Stimulated activated CD8-positive, alpha-beta memory T cell treated with anti-CD3 and anti-CD28 coated beads, Interleukin-2, amount 100 ng/mL, for 1 hour (primary cell): ENCODE measurements at places on chromosomes 7 and 10.

- DNase-seq: no peak
These were observed 607 bp upstream of the SMO start for GRCh38 chr7:129187681-129188371.

DNA sequence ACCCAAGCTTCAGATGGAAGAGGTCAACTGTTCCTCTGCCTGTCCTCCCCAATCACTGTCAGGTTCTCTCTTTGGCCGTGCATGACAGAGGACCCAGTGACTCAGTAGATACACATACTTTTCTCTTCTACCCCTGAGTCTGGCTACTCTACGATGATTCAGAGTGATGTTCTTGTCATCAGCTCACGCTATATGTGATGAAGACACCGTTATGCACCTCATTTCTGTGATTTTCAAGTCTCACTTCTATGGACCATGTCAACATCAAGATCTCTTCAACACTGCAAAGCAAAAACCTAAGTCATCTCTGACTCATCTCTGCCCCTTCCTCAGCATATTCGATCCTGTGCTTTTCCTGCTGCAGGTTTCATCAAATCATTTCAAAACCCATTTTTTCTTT lies 76.6 kb upstream of the DGKI start:
- DNase-seq: no peak

DNA sequence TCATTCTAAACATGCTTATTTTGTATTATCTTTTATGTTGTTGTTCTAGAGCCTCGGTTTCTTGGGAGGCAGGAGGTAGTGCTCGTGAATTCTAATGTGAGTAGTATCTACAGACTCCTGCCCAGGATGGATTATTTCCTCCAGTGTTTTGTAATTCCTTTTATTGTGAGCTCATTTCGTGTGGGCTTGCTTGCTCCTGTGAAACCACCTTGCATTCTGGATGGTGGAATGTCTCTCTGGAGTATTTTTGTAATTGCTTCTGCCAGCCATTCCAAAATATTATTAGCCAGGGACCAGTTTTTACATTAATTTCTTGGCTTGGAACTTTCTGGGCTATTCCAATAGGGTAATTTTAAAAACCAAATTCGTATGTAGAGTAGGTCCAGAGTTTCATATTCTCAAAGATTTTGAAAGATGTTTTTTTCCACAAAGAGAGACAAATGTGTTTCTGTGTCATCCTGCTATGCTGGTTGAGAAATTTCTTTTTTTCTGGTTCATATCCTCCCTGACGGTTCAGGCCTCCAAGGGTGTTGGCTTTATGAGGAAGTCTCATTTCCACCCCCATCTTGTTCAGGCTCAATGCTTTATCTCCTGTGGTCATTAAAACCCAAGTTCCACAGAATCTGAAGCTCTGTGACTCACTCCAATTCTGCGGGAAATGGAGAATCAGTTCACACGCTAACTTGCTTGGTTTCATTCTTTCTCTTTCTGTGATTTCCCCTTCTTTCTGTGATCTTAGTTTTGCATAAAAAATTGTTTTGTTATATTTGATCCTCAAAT lies 41.7 kb upstream of the CALD1 start:
- no peak for DNase-seq

DNA sequence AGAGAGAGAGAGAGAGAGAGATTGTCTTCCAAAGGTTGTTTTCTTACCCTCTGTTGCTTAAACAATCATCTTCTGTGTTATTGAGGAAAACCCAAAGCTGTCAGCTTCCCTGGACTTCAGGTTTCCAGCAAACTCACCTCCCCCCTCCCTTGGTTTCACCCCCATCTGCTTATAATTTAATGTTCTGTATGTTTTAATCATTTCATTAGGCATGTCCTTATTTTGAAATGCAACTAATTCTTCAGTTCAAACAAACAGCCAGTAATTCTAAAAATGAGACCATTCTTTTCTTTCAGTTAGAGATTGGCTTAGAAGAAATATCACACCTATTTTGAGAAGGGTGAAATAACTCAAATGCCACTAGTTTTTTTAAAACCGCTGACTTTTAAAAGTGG lies 102.9 kb downstream of the FAM204A start:
- no peak for DNase-seq

DNA sequence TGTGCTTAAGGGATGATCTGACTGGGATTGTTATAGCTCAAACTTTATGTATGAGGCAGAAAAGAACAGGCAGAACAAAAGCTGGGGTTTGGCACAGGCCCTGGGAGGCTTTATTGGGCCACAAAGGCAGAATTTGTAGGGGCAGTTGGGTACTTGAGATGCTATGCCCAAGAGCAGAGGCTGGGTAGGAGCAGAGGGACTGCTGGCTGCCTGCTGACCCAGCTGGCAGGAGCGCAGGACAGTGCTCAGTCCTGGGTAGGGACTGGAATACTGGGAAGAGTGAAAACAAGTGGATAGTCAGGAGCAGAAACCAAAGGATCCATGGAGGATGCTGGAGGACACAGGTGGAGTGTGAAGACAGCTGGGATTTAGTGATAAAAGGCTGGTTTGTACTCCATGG lies 75.7 kb downstream of the CCDC3 start:
- no peak for DNase-seq

GRCh38 chr10:108000365-108000764 lies 835.9 kb upstream of the SORCS1 start:
- no peak for DNase-seq

DNA sequence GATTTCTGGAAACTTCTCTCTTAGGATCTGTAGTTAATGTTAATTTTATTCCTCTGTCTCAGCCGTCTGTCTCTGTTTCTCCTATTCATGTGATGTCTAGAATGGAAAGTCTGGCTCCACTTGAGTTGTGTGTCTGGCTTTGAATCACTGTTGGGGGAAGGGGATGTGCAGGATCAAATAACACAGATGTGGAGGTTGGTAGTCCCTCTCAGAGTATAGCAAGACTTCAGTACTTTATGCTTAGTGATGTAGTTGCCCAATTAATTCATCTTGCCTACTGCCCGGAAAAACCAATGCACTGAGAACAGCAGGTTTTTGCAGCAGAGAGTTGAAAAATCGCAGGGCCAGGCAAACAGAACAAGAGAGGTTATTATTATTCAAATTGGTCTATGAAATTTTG lies 79.2 kb downstream of the PHTF2 start:
- no peak for DNase-seq

DNA sequence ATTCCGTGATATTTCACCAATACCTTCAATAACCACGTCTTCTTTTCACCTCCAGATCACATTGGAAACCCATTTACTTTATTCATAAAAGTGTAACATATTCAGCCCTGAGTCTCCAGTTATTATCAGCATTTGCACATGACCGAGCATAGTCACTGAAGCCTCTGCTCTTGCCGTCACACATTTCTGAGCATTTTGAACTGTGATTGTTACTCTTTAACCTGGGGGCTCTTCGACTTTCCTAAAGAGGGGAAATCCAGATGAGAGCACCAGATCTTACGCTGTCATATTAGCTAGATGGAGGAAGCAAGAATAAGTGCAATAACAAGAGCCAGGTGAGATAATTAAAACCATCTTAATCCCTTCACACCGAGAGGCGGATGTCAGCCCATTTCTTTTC lies 260.0 kb upstream of the NRP1 start:
- DNase-seq: no peak

DNA sequence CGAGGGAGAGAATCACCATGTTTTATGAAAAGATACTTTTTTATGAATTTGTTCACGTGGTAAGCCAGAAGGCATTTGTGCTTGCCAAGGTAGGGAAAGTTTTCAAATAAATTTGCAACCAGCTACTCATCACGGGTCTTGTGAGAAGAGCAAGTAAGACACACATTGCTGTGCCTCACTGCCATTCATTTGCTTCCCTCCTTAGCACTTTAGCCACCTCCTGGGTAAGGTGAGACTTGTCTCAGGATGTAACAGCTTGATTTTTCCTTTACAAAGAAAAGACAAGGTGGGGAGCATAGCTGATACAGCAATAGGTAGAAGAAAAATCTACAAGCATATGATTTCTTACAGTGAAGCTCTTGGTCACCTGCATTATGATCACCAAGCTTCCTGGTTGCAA lies 342.4 kb upstream of the GRM3 start:
- no peak for DNase-seq
